ENCODE measurements at places on chromosomes 1 and 21.

DNA sequence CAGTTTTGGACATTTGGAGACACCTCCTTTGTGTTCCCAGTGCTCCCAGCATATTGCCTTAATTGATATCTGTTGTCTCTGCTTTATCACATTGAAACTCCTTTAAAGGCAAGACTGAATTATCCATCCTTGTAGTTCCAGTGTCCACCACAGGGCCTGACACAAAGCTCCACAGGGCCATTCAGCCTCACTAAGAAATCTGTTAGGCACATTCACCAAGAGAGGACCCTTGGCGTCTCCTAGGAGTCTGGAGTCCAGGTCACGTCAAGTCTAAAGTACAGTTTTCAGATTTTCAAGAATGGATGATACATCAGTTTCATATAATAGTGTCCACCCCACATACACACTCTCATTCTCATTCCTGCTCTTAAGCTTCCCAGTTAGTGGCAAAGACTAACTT, 4.8 kb downstream of the ACP6 start:
- DNase-seq, result no peak

DNA sequence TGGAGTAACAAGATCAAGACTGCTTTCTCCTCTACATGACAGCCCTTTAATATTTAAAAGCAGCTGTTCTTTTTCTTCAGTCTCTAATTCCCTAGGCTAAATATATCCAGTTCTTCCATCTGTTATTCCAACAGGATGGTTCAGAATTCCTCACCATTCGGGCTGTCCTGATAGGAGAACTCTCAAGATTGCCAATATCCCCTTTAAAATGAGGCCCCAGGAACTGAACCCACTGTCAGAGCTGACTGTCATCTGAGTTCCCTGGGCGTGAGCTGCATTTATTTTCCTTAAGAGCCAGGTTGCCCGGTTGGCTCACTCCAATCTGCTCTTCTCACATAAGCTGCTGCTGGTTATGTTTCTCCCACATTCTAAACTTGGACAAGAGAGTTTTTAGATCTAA, 177.6 kb downstream of the MIS18A start:
- DNase-seq, result no peak

- DNase-seq, result peak; percentile 73
Measured at GRCh38 chr1:114097109-114097508, 56.6 kb downstream of the SYT6 start.

DNA sequence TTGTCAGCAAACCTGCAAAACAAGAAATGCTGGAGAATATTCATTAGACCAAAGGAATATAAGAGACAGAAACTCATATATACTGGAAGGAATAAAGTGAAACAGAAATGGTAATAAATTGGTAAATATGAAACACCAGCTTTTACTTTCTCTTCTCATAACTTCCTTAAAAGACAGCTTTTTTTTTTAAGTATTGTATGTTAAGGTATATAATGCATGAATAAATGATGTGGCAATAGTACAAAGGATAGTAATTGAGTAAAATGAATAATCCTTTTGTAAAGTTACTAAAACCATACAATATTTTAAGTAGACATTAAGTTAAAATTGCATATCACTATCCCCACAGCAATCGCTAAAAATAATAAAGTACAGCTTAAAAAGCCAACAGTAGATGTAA, 64.8 kb downstream of the TRIM33 start:
- DNase-seq, result no peak

- DNase-seq, result no peak
Measured at GRCh38 chr1:110283677-110284076, 55.5 kb upstream of the RBM15 start.

GRCh38 chr1:94669198-94669597, 127.6 kb upstream of the F3 start:
- DNase-seq, result no peak

- no peak for DNase-seq
Measured at GRCh38 chr1:10236405-10237156, 26.2 kb downstream of the KIF1B start.

- no peak for DNase-seq
Measured at GRCh38 chr1:202283379-202283844, 58.3 kb downstream of the UBE2T start.

DNA sequence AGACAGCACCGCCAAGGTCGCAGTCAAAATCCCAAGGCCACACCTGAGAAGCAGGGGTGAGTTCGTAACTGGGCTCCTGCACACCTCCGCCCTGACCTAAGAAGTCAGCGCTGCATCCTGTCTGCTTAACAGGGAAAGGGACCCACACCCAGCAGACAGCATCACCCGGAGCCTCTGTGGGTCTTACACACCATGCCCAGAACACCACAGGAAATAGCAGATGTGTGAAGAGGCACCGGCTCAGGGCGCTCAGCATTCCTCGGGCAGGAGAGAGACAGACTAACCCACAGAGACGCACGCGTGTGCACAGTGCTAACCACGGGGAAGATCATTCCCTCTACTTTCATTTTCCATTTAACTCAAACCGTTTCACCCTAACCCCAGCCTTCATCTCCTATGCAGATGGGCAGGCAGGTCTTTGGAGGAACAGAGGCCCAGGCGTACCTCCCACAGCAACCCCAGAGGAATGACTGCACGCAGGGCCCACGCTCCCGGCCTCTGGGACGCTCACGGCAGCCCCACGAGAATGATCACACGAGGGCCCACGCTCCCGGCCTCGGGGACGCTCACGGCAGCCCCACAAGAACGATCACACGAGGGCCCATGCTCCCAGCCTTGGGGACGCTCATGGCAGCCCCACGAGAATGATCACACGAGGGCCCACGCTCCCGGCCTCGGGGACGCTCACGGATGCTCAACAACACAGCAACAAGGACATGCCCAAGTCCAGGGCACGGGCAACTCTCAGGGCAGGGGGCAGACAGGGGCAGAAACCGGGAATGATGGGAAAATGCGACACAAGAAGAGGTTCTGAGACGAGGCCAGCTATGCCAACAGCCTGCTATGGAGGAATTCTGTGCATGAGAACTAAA, 20.9 kb downstream of the POFUT2 start:
- no peak for DNase-seq

DNA sequence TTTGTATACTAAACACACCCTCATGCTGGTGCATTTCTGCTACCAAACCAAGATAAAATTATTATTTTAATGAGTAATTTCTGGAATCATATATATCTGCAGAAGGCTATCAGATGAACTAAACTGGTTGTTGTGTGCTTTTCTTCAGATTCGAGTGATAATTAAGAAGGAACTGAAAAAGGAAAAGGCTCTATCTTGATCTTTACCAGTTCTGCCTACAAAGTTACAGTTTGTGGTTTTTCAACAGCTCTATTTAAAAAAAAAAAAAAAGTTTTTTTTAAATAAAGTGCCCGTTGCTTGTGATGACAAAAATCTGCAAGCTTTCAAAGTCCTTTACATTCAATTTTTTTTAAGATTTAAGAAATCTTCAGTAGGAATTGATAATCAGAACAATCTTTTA, 13.6 kb downstream of the DENND1B start:
- DNase-seq, result no peak

DNA sequence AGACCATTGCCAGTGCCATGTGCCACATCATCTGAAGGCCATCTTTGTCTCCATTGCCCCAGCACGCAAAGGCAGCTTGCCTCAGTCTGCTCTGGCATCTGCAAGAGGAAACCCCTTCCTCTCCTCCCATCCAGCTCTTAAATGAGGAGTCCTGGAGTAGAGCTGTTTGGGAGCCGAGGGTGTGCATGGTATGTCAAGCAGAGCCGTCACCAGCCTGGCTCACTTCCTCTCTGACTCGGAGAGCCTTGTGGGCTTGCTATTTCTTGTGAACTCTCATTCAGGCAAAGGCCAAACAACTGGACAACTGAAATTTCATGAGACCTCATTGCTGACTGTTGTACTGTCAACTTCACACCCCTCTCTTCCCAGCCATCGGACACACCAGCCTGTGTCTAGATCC, 143.9 kb downstream of the SIPA1L2 start:
- DNase-seq, result no peak

DNA sequence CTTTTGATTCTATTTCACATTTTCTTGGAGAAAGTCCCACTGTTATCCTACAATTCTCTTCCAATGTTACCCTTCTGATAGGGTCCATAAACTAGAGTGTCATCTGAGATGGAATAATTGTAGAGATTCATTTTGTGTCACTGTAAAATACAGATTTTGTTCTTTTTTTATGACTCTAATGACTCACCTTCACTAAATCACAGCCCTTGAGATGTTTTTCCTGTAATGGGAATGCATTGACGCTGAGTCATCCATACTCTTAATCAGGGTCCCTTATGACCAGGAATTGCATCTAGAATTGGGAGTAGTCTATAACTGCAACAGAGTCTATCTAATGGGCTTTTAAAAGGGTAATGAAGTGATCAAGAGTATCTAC, 315.5 kb downstream of the TGFB2 start:
- DNase-seq, result no peak

DNA sequence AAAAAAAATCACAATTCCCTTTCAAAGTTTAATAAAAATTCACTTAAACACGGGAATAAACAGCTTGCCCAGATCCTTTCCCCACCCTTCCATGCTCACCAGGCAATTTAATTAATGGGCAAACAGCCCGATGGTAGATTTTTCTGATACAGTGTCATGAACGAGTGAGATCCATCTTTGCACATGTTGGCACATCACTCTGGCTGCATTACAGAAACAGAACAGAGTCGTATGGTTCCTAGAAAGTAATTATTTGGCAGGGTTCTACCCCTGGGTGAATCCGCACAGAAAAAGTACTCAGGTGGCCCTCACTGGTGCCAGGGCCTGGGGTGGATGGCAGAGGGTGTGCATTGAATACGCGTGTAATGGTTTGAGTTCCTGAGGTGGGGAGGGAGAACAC, 24.6 kb upstream of the OVAAL start:
- DNase-seq, result no peak

DNA sequence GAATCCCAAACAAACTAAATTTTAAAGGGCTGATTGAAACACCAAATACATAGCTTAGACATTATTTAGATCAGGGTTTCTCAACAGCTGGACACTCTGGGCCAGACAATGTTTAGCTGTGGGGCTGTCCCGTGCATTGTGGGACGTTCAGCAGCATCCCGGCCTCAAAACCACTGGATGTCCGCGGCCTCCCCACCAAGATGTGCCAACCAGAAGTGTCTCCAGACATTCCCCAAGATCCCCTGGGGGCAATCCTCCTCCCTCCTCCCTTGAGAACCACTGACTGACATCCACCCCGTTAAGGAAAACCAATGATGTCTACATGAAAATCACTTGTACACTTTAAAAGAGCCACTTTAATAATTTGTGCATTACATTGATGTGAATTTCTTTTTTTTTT, 38.4 kb downstream of the CLSTN1 start:
- DNase-seq, result no peak

DNA sequence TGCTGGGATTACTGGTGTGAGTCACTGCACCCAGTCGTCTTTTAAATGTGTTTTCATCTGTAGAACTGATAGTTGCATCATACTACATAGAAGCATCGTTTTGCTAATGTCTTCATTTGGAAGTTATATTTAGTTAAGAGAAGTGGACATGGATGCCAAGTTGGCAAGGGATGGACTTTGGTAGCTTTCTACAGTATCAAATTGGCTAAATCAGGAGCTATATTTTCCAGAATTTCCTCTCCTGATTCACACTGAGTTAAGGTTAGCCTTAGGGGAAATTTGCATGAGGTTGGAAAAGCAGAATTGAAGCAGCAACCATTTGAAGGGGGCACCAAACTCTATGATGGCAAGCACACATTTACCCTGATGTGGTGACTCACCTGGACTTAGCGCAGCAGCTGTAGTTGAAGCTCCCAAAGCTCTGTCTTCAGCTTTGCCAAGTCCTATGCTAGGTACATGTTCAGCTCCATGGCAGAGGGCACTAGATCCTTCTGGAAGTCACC, 43.9 kb downstream of the DUSP10 start:
- DNase-seq, result no peak

- DNase-seq, result no peak
Measured at GRCh38 chr1:65146908-65147423, 1.0 kb upstream of the AK4 start.

DNA sequence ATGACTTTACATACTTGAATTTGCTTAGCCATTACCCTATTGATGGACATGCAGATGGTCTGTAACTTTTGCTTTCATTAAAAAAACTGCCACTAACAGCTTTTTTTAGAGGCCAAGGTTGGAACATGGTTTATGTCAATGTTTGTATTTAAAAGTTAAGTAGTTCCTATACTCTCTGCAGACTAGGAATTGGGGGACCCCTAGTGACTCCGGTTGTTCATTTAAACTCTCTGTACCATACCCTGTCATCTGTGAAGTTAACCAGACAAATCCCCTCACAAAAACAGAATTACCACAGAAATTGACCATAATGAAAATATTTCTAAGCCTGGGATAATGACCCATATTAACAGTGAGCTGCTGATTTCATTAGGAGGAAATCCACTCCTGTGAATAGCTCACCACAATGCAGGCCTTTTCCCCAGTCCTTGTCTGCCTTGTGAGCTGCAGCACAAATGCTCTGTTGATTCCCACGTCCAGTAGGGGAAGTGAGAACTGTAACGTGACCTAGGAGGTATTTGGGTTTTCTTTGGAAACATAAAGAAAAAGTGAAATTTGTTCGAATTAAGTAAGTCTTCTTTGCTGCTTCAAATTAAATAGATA, 30.2 kb upstream of the CD101 start:
- no peak for DNase-seq

DNA sequence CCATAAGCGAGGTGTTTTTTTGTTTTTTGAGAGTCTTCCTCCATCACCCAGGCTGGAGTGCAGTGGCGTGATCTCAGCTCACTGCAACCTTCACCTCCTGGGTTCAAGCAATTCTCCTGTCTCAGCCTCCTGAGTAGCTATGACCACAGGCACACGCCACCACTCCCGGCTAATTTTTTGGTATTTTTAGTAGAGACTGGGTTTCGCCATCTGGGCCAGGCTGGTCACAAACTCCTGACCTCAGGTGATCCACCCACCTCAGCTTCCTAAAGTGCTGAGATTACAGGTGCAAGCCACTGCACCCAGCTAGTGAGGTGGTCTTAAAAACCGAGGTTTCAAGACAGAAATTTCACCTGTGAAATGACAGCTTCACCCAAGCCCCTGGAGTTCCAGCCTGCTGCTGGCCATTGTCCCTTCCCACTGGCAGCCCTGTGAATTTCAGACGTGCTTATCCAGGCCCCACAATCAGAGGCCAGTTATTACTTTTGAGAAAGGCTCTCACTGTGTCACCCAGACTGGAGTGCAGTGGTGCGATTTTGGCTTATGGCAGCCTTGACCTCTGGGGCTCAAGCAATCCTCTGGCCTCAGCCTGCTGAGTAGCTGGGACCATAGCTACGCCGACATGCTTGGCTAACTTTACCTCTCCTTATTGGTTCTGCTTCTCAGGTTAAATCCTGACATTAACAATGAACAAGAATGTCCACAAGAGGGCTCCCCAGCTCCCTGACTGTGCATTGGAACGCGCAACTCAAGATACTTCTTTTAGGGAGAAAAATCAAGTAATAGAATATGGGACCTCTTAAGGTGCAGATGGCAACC, 19.4 kb downstream of the ENO1 start:
- DNase-seq, result no peak

DNA sequence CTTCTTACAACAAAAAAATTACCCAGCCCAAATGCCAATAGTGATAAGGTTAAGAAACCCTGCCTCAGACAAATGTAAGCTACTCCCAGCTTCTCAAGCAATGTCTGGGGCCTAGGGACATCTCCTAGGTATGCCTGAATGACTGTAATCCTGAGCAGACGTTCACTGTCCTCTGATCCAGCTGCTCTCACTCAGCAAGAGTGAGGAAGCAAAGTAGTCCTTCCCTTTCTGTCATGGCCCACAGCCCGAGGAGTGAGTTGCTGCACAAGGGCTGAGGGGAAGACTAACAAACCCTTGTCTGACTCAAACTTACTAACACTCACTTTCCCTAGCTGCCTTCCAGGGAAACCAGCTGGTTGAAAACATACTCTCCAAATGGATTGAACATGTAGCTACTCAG, 124.9 kb upstream of the TNFSF4 start:
- DNase-seq, result no peak

GRCh38 chr21:45246386-45247320, 41.0 kb downstream of the POFUT2 start:
- no peak for DNase-seq

All from gastrocnemius medialis (tissue), 4 donors.